ENCODE measurements at places on chromosomes 4 and X. TPM values are rescaled to one million over a fixed set of nuclear protein-coding genes. Genes with fewer than 3 reads are reported as not detected.

Gene DUSP9
- 4.7 TPM for total RNA-seq

Gene MGST2
- 62.8 TPM for total RNA-seq

Gene ADGRL3
- total RNA-seq = 8.9 TPM

Gene TMEM271
- not detected for total RNA-seq

Gene SMIM31
- total RNA-seq = not detected

Gene PRSS12
- 1.1 TPM for total RNA-seq

Gene ETNPPL
- total RNA-seq = not detected
